Esophagus squamous epithelium (tissue), 5 donors: ENCODE measurements at places on chromosomes 2 and 18.

DNA sequence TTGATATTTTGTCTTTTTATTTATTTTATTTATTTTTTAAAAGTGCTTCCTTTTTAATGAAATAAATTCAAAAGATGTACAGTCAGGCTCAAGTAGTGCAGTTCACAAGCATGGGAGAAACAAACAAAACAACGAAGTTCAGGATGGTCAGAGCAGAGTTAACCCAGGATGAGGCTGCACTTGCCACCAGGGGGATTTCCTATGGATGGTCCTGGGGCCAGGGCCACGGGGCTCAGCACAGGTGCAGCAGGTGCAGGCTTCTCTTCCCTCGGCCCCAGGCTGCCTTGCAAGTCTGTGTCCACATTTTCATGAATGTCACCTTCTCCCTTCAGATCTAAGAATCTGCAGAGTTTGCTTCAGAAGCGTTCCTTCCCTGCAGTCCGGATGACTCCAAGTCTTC lies 76.5 kb downstream of the CDCA7 start:
- DNase-seq: no peak

GRCh38 chr2:197727011-197727410 lies 21.8 kb downstream of the MARS2 start:
- no peak for DNase-seq

- no peak for DNase-seq
These were observed 14.6 kb downstream of the THNSL2 start for GRCh38 chr2:88184762-88185161.

GRCh38 chr18:79483971-79484491 lies 88.3 kb downstream of the NFATC1 start:
- DNase-seq: no peak

GRCh38 chr2:20185176-20186022 lies 39.5 kb downstream of the SDC1 start:
- no peak for DNase-seq
